ENCODE measurements at places on chromosomes 2 and 18.

DNA sequence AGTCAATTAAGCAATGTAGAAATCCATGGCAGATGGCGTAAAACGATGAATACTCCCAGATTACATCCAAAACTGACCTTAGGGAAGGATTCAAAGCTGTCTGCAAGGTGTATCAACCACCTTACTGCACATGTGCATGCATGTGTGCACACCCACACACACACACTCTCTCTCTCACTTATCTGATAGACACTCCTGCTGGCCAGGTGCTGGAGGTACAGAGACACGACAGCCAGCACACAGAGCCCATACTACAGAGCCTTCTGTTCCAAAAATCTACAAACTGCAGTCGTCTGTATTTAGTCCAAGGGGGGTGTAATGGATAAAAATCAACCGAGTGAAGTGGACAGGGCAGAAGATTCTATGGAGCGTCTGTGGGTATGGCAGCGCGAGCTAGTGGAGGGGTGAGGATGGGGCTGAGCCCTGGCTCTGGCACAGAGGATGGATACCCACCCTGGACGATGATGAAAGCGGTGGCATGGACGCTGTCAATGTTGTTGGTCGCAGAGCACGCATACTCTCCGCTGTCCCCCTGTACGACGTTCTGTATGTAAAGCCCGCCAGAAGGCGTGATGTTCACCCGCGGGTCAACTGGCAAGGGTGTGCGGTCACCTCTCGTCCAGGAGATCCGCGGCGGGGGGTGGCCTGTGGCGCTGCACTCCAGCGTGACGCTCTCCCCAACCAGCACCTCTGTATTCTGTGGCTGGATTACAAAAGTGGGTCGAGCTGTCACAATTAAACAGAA is 78.4 kb downstream of the PXDN start:
- DNase-seq: peak; percentile 32

DNA sequence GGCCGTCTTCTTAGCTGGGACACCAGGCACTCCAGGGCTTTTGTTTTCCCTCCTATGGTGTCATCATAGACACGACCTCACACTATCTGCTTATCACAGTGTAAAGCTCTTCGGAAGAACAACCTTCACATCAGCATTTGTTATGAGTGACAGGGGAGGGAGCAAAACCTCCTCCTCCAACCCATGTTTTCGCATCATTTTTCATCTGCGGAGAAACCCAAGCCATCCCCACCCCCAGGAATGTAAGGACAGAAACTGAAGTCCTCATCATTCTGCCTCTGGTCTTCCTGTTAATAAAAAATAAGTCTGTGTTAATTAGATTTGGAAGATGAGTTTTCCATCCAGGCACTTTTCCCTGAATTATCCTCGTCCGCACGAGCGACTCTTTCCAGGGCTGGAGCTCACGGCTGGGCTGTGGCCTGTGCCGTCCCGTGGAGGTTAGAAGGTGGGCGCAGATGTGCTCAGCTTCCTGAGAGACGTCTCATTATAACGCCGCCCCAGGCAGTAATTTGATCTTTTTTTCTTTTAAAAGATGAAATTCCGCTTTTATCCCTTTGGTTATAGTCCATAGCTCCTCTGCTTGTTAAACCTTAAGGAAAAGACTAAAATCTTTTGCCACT is 101.6 kb upstream of the TMEM18 start:
- DNase-seq: no peak

DNA sequence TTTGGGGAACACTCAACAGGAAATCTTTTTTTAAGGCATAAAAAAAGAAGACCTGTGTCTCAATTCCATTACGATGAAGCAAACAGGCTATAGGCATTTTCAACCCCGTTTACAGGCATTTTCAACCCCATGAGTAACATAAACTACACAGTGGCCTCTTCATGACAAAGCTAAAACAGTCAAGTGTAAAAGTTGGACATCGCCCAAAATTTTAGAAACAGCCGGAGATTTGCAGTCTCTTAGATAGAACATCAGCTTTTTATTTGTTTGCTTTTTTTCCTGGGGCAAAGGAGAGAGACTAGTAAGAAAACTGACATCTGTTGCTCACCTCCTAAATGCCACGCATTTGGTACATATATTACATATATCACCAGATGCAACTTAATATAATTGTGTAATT is 173.7 kb downstream of the CMPK2 start:
- DNase-seq: no peak

GRCh38 chr2:99106913-99107312 is 34.6 kb upstream of the C2orf15 start:
- DNase-seq: no peak

- peak; percentile 79 for DNase-seq
These were observed 423.8 kb upstream of the MEX3C start for GRCh38 chr18:51621113-51621863.

GRCh38 chr2:48709096-48710034 is 46.2 kb downstream of the LHCGR start:
- no peak for DNase-seq

DNA sequence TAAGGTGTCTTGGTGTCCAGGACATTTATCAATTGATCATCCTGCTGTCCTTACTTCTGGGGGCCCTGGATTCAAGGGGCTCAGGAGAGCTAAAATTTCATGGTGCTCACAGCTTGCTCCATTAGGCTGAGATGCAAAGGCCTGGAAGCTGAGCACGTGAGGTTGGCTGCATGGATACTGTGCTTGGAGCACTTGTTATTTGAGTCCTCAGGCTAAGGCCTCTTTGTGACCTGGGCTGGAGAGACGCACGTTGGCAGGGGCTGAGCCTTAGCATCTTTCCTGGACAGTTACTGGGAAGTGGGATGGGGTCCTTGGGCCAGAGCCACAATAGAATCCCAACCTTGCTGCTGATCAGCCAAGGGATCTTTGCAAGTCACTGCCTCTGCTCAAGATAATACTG is 151.2 kb upstream of the HS6ST1 start:
- DNase-seq: peak; percentile 32

DNA sequence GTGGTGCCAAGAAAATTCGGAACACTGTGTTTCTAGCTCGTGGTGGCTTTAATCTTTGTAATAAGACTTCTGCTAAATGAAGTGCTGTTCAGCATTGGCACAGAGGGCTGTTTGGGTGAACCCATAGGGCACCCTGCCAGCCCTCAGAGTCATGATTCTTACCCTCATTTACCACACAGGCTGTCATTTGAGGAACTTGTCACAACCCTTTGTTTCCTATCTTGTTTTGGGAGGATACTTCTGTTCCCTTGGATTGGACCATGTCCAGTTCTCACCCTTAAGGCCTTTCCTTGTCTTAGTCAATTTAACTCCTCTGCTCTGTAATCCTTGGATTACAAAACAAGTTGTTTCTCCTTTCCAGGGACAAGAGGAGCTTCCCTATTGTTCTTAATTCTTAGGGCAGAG is 225.7 kb downstream of the MTX2 start:
- no peak for DNase-seq

GRCh38 chr2:241964133-241964532 is 94.6 kb downstream of the RTP5 start:
- DNase-seq: no peak

- no peak for DNase-seq
These were observed 37.4 kb upstream of the C1D start for GRCh38 chr2:68100189-68100588.

- DNase-seq: no peak
These were observed 1.0 kb downstream of the SPHKAP start for GRCh38 chr2:228180181-228181097.

- no peak for DNase-seq
These were observed 76.7 kb upstream of the ZNF397 start for GRCh38 chr18:35164133-35164532.

- no peak for DNase-seq
These were observed 31.9 kb upstream of the CEP68 start for GRCh38 chr2:65024149-65024829.

GRCh38 chr18:6747646-6748045 is 18.1 kb downstream of the ARHGAP28 start:
- DNase-seq: no peak

GRCh38 chr2:143889216-143889615 is 630.7 kb downstream of the ZEB2 start:
- no peak for DNase-seq

- no peak for DNase-seq
These were observed 741.1 kb upstream of the SALL3 start for GRCh38 chr18:78238404-78239089.

DNA sequence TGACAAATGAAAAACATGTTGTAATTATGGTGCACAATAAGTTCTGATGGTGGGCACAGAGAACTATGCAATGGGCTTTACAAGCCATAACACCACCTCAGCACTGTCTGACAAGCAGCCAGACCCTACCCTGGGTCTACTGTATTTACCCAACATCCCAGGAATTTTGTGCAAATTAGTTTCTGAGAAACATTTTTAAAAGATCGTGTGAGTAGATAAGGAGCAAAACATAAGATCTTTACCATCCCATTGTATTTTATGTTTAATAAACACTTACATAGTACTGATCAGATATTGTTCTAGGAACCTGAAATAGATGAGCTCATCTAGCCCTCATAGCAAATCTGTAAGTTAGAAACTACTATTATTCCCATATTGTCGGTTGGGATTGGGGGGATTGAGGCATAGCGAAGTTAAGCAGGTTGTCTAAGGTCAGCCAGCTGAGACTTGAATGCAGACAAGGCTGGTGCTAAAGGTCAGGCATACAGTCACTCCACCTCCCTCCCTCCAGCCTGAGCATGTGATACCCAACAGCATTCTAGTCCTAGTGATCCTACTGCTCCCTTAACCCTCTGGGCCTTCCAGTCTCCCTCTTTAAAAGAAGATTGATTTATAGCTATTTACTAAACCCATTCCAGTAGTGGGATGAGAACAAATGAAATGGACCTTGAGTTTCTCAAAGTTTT is 67.4 kb upstream of the STAM2 start:
- DNase-seq: no peak

- DNase-seq: no peak
These were observed 8.4 kb downstream of the SP5 start for GRCh38 chr2:170723446-170723958.

- no peak for DNase-seq
These were observed 582.4 kb upstream of the RAB6C start for GRCh38 chr2:129396980-129397599.

DNA sequence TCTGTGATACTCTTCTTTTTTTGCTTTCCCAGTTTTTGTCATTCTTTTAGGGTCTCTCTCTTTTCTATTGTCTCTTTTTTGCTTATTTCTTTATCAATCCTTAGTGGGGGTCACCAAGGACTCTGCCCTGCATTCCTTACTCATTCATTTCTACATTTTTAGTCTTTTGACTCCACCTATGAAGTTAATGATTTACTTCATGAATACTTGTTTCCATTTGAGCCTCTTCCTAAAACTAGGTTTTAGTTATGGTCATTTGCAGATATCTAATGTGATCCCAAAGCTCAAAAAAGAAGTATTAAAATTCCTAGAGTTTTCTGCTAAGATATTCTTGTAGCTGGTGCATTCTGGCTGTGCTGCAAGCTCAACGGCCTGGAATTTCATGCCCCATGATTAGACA is 149.3 kb upstream of the AQP4 start:
- no peak for DNase-seq

DNA sequence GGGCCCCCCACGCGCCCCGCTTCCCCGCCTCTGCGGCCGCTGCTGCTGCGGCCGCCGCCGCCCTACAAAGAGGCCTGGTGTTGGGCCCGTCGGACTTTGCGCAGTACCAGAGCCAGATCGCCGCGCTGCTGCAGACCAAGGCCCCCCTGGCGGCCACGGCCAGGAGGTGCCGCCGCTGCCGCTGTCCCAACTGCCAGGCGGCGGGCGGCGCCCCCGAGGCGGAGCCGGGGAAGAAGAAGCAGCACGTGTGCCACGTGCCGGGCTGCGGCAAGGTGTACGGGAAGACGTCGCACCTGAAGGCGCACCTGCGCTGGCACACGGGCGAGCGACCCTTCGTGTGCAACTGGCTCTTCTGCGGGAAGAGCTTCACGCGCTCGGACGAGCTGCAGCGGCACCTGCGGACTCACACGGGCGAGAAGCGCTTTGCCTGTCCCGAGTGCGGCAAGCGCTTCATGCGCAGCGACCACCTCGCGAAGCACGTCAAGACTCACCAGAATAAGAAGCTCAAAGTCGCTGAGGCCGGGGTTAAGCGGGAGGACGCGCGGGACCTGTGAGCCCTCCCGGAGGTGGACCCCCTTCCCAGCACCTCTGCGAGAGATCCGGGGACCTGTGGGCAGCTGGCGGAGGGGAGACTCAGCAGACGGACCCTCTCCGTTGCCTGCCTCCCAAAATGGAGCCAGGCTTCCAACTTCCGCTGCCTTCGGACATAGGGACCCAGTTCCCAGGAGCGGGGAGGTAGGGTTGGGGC is 1.9 kb downstream of the SP5 start:
- DNase-seq: no peak

- DNase-seq: no peak
These were observed 3.6 kb downstream of the ZAP70 start for GRCh38 chr2:97716695-97717612.

- no peak for DNase-seq
These were observed 998.0 kb downstream of the DSC3 start for GRCh38 chr18:30044496-30044895.

DNA sequence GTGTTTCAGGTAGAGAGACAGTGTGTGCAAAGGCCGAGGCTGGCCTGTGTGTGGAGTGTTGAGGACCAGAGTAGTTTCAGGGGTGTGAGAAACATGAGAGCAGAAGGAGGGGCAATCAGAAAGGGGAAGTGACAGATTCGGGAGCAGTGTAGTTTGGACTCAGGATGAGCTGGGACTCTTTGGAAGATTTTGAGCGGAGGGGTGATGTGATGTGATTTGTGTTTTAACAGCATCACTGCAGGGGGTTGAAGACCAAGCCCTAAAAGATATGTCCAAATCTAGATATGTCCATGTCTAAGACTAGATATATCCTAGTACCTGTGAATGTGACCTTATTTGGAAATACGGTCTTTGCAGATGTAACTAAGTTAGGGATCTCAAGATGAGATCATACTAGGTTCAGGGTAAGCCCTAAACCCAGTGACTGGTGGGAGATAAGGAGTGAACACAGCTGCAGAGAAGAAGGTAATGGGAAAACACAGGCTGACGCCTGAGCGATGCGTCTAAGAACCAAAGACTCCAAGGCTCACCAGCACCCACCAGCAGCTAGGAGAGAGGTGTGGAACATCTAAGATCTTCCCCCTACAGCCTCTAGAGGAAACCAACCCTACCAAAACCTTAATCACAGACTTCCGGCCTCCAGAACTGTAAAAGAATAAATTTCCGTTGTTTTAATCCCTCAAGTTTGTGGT is 38.5 kb upstream of the MYO3B start:
- no peak for DNase-seq

DNA sequence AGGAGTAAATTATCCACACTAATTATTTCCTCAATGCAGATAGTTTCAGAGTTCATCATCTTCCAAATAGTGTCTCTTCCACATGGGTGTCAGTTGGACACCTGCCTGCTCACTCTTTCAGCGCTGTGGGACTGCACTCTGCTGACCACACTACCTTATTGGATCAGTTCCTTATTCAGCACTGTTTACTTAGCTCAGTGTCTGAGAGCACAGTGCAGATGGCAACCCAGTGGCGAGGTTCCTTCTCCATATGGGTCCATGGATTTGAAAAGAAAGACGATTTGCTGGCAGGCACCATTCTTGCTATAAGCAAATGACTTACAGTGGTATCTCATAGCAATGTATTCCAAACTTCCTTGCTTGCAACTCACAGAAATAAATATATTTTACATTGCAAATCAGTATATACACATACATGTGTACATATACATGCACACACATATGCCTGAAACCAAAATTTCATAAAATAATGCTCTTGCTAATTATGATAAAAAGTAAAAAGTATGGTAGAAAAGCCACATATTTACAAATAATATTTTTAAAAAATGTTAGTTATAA is 354.8 kb downstream of the INSIG2 start:
- DNase-seq: no peak

Measured in type B pancreatic cell (in vitro differentiated cells).